ENCODE measurements at places on chromosomes 3 and 15.

DNA sequence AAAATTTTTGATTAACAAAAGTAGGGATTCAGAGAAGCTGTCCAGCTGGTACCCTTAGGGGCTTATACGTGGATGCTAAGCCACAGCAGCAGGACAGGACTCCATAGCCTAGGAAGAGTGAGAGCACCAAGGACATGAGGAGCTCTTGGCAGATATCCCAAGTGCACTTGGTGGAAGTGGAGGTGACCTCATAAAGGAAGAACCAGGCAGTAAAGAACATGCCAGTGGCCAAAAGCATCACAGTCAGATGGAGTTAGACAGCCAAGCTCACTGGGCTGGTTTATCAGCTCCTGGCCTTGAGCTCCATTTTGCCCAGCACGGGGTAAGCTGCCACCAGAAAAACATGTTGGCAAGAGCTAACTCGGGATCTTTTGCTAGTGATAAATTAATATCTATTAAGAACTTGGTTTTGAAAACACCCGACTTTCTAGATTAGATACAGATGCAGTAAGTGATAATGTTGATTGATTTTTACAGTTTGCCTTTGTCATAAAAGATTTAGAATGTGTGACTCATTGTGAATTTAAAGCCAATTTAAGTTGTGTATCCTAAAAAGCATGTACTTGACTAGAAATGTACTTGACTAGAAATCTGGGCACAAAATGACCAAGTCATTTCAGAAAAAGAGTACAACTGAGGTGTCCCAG, 108.0 kb downstream of the CMSS1 start:
- peak; percentile 68 for DNase-seq

GRCh38 chr3:195892105-195893043, 16.0 kb downstream of the TNK2 start:
- no peak for DNase-seq

DNA sequence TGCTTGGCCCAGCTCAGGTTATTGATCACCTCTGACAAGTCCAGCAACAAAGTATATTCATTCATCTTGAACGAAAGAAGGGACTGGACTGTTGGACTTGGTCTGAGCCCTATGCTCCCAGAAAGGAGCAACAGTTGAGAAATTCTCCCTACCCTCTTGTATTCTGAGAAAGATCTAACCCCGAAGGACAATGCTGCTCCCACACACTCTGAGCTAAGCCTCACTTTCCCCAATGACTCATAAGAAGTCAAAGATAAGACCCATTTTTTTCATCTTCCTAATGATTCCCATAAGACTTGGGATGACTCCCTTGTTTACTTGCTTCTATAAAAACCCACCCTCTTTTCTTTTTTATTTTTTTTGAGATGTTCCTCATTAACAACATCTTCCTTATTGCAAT, 549.4 kb upstream of the MDFIC2 start:
- no peak for DNase-seq

- DNase-seq, result no peak
These were observed 28.2 kb downstream of the POC1A start for GRCh38 chr3:52126036-52126435.

DNA sequence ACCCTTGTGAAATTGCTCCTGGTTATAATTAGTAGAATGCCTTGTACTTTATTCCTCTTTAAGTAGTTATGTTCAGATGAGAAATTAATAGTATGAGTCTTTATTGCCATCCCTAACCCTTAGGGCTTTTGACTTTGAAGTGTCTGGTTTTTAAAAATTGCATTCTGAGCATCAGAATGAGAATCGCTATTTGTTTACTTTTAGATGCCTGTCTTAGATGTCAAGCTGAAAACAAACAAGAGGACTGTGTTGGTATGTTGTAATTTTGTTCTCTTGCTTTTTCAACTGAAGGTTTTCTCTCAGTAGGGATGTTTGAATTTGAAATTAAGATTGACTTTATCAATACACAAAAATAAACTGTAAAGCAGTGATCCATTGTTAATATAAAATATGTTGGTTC, 5.2 kb downstream of the RNF7 start:
- DNase-seq, result no peak

GRCh38 chr3:106792716-106793115, 584.5 kb upstream of the CCDC54 start:
- no peak for DNase-seq

GRCh38 chr3:172135185-172135584, 95.8 kb downstream of the FNDC3B start:
- no peak for DNase-seq
